ENCODE measurements at places on chromosomes 4 and X.

DNA sequence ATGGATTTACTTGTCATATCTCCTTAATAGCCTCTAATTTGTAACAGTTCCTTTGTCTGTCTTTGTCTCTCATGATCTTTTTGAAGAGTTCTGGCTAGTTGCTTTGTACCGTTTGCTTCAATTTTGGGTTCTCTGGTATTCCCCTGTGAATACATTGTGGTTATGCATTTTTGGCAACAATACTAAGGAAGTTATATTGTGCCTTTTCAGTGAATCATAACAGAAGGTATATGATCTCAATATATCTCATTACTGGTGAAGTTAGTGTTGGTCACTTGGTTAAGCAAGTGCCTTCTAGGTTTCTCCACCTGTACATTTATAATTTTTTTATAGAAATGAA is 48.6 kb downstream of the DCLK2 start:
- DNase-seq, result no peak

GRCh38 chr4:112381996-112382692 is 85.0 kb downstream of the ALPK1 start:
- no peak for DNase-seq

DNA sequence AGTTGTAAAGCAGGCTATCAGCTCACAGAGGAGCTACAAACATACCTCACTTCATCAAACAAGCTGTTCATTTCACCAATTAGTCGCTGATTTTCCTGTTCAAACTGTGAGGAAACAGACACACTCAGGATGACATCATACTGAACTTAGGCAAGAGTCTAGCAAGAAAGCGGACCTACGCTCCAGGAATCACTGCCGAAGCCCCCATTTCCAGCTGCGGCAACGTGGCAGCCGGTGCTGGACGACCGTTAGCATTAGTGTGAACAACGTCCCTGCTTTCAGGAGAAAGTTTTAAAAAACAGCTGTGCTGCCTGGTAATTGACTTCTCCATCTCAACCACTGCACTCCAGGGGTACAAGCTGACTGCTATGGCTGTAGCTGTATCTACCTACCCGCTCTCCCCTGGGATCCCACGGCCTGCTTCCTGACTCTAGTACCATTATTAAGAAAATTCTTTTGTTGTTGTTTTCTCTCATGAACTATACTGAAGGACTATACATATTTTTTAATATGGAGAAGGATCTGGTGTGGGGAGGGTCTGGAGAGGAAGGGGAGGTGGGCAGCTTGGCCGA is 38.3 kb downstream of the NSG1 start:
- no peak for DNase-seq

DNA sequence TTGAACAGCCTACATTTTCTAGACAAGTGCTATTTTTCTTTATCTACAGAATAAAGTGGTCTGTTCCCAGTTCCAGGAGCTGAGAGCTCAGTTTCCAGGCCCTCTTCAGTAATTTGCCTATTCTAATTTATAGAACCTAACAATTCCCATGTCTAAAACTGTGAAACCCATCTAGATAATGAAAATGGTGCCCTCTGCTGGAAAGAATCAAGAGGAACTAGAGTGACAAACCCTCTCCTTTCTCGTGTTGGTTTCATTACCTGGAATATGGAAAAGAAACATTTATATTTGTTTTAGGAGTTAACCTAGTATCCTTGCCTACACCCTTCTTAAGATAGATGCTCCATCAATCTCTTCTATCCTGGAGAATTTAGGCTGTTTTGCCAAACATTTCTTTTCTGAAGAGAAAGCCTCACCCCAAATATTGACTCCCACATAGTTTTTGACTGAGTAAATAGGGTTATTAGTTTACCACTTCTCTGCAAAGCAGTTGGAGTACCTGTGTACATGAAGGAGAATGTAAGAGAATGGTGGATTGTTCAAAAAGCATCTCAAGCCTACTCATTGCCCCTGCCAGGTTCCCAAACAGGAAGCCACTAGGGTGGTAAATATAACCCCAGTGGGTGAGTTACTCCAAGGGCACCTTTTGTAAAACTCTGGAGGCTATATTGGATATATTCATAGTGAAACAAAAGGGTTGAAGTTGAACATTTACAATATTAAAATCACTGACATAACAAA is 121.6 kb downstream of the RASL11B start:
- no peak for DNase-seq

DNA sequence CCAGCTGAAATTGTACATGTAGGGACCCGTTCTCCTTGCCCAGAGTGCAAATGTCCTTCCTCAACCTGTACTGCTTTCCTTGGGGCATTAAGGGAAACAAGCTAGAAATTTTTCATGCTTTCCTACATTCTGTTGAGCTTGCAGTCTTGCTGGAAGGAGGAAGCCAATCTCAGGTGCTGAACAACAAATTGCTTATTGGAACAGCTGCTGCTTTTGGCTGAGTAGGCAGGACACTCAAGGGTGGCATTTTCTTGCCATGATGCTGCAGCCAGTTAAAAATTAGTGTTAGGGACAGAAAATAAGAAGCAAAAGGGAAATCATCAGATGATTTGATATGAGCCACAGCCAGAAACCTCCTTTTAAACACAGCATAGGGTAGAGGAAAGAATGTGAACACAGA is 223.7 kb downstream of the QDPR start:
- no peak for DNase-seq

GRCh38 chrX:40444798-40445496 is 135.8 kb upstream of the ATP6AP2 start:
- no peak for DNase-seq

GRCh38 chrX:102712216-102712966 is at the start of gene GPRASP2:
Gene GPRASP2 (plus strand): TSS chrX:102712448. CDS start chrX:102714870, 2,422 bp downstream.
- DNase-seq, result no peak

DNA sequence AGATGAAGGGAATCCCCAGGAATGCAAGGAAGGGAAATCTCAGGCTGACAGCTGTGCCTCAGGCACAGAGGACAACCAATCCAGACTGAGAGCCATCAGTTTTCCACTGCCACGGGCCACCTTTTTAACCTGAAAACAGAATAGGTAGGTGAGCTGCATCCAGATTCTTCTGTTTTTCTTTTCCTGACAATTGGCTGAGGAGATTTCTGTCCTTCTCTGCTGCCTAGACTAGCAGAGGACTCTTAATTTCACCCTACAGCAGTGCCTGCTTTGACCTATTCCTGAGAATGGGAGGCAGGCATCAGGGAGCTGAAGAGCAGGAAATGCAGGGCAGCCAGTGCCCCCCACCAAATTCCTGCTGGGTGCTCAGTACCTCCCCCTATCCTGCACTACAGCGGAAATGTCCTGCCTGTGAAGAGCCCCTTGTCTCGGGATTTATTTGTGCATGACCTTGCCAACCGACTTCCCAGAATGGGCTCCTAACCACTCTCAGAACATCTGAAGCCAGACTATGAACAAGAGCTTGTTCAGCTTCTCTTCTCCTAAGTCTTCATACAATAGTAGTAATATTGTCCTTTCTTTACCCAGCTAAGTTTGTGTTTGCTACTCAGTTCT is 65.1 kb downstream of the CASK start:
- DNase-seq, result no peak

GRCh38 chr4:150588316-150588715 is 6.4 kb downstream of the MAB21L2 start:
- DNase-seq, result no peak

DNA sequence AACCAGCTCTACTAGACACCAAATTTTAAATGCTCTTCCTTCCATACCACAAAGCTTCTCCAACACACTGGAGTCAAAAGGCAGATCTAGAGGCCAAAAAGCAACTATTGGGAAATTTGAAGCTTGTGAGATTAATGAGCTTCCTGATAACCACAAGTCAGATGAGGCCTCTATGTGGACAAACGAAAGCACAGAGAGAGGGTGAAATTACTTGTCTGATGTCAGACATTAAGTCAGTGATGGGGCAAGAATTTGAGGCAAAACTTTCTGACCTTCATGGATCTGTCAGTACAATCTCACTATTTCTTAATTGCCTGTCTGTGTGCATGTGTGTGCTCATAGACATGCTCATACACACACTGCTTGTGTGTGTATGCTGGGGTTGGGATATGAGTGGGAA is 103.6 kb downstream of the GUCY2F start:
- DNase-seq, result no peak

GRCh38 chr4:77393996-77394395 is 211.6 kb upstream of the CXCL13 start:
- DNase-seq, result no peak

- DNase-seq, result no peak
These were observed 126.0 kb upstream of the RBPJ start for GRCh38 chr4:26194764-26195163.

DNA sequence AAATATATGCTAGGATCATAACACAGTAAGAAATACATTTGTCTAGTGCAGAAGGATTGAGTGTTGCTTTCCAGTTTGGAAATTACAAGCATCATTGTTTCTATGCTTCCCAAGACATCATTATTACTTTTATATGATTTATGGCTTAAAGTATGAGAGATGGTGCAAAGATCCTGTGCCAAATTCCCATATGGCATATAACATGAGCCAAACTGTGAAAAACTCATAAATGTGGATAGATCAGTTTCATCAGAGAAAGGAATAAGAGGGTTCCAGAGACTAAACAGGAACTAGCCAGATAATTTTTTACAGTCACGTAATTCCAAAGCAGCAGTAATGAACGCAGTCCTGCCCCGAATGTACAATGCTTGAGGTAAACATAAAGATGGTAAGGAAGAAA is 126.3 kb downstream of the PRDM5 start:
- DNase-seq, result no peak

GRCh38 chr4:48490012-48490679 is at the start of gene ZAR1:
Gene ZAR1 (plus strand): TSS chr4:48490252. CDS start chr4:48490292, 40 bp downstream.
- DNase-seq, result no peak

- DNase-seq, result no peak
These were observed 249.8 kb upstream of the ANXA10 start for GRCh38 chr4:167842487-167842886.

- no peak for DNase-seq
These were observed 70.1 kb downstream of the DMP1 start for GRCh38 chr4:87720094-87720691.

DNA sequence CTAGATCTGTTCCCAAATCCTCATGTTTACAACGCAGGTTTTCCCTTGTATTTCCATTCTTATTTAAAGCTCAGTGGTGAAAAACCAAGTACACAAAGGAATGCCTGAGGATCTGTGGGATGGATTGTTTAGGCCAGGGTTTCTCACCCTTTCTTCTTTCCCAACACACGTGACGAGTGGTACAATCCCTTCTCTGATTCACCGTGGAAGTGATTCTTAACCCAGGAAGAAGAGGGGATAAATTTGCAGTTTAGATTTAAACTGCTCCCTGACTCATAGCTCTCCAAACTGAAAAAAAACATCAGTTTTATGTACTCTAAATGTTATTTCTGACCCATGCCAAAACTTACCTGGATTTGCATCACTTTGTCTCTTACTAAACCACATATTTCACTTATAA is 17.0 kb downstream of the PAQR3 start:
- DNase-seq, result no peak

- no peak for DNase-seq
These were observed 17.1 kb upstream of the PAGE2B start for GRCh38 chrX:55057675-55058249.

- DNase-seq, result no peak
These were observed 26.4 kb downstream of the WFS1 start for GRCh38 chr4:6296026-6296425.

DNA sequence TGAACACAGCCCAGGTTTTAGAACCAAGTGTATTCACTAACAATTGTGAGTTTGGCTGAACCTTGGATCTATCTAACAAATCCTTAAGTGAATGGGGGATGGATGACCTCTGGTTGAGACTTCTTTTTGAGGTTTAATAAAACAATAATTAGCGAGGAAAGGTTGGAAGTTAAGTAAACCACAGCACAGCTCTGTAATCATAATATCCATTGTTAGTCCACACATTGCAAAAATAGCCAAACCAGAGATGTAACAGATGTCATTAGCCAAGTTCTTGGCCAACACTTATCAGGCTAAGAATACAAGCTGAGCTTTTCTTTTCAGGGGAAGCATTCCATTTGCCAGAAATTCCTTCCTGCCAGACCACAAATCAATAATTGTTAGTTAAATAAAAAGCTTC is 59.1 kb downstream of the FREM3 start:
- no peak for DNase-seq

GRCh38 chr4:186297013-186297645 is 31.1 kb downstream of the F11 start:
- DNase-seq, result no peak

DNA sequence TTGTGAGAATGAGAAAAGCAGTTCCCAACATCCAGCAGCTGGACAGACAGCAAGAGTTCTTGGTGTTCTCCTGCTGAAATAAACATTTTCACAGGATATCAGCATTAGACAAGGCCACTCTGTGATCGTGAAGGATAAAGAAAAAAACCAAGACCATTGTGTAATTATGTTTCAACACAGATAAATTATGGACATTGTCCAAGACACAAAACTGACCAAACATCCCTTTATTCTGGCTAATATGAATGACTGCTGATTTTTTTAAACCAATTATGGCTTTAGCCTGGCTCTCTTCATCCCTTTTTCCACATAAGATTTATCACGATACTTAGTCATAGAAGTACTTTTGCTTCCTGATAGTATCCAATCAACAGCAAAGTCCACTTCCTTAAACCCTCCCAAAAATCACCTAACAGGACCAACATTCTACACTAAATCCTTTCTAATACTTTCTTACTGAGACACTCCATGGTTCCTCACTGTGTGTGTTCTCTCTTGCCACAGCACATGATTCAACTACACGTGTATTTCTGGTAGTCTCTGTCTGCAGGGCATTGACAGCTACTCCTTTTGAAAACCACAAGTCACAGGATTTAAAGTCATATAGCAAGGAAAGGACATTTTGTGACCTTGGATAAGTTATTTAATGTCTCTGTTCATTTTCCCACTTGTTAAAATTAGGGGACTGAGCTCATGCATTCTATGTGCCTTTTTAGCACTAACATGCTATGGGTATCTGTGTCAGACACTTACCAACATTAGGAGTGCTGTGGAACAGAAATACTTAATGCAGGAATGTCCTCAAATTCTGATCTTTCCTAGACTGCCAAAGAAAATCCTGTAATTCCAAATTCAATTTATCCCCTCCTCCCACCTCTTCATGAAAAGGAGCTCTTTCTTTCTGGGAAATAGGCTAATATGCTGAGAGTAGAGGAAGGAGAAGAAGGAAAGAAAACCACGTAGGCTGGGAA is 137.2 kb upstream of the PGRMC2 start:
- no peak for DNase-seq

- no peak for DNase-seq
These were observed 66.1 kb downstream of the NR3C2 start for GRCh38 chr4:148376151-148376550.

- DNase-seq, result no peak
These were observed 12.5 kb downstream of the CC2D2A start for GRCh38 chr4:15481961-15482745.

DNA sequence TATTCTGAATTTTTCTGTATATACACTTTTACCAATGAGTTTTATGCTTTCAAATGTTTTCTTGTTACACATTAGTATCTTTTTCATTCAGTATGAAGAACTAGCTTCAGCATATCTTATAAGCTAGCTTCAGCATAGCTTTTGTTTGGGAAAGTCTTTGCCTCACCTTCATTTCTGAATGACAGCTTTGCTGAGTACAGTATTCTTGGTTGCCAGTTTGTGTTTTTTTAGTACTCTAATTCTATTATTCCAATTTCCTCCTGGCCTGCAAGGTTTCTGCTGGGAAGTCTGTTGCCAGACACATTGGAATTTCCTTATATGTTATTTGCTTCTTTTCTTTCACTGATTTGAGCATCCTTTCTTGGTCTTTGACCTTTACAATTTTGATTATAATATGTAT is 278.8 kb downstream of the SPATA18 start:
- no peak for DNase-seq

GRCh38 chr4:67603310-67604028 is 44.9 kb downstream of the STAP1 start:
- no peak for DNase-seq

GRCh38 chr4:96599752-96600151 is 759.9 kb downstream of the PDHA2 start:
- DNase-seq, result no peak

- no peak for DNase-seq
These were observed 103.8 kb downstream of the CAMK2D start for GRCh38 chr4:113657586-113658233.

Data from stimulated activated CD8-positive, alpha-beta memory T cell treated with anti-CD3 and anti-CD28 coated beads, Interleukin-2, amount 100 ng/mL, for 1 hour (primary cell).